ENCODE measurements at places on chromosomes 6 and 20. TPM values are rescaled to one million over a fixed set of nuclear protein-coding genes. Genes with fewer than 3 reads are reported as not detected.

Gene COL10A1
- not detected for total RNA-seq

Gene TMEM200A
- total RNA-seq: 0.08 TPM

Gene ECT2L
- not detected for total RNA-seq

Gene VWA7
- total RNA-seq: 2.0 TPM

Gene GSTA5
- total RNA-seq: not detected

Gene FHL5
- not detected for total RNA-seq

Gene MAS1
- total RNA-seq: not detected

Gene FAM209B
- 0.42 TPM for total RNA-seq

Measured in A549 treated with DMSO at 1 μM for 4 hours (cell line).